ENCODE measurements at places on chromosomes 5 and 9.

- DNase-seq = no peak
These were observed 10.3 kb downstream of the SLC28A3 start for GRCh38 chr9:84330246-84330645.

DNA sequence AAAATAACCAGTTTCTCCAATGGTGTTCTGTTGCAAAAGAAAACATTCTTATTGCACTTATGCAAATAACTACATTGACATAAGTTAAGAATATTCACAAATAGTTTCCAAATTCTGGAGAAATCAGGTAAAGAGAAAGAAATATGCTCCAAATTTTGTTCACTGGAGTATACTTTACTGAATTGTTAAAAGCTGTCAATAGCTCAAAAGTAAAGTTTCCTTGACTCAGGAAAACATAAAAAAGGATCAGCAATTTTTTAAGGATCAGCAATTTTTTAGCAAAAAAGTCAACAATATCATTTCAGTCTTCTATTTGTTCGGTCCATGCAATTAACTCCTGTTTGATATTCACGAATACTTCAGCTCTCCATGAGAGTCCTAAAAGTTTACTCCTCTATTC, 51.6 kb downstream of the ANXA2R start:
- DNase-seq = no peak

DNA sequence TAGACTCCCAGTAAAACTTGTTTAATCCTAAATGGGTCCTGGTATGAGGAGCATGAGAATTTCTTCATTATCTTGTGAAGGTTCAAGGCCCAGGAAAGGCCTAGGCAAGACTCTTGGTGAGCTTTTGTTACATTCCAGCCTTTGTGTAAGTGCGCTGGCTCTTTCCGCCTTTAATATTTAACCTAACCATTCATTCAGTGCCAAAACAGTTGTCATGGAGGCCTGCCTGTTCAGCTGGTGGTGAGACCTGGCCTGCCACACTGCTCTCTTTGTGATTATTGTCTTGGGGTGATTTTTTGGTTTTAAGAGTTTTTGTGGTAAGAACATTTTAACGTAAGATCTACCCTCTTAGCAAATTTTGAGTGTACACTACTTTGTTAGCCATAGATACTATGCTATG, 127.5 kb upstream of the WWC1 start:
- no peak for DNase-seq

GRCh38 chr5:149416987-149417710, 38.1 kb upstream of the IL17B start:
- no peak for DNase-seq

GRCh38 chr5:121725450-121725849, 126.2 kb upstream of the FTMT start:
- no peak for DNase-seq

DNA sequence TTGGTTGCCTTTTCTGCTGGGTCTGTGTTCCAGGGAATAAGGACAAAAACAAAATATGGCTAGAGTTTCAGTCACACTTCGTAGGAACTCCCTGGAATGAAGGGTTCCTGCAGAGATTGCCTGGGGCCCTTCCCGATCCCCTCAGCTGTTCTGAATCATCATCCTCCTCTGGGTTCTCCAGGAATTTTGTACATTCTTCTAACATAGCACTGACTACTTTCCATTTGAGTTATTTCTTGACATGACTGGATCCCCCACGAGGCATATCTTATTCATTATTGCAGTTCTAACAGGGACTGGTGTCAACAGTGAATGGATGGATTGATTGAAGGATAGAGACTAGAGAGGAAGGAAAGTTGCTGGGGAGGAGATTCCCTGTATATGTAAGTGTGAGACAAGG, 49.2 kb upstream of the TNC start:
- no peak for DNase-seq

DNA sequence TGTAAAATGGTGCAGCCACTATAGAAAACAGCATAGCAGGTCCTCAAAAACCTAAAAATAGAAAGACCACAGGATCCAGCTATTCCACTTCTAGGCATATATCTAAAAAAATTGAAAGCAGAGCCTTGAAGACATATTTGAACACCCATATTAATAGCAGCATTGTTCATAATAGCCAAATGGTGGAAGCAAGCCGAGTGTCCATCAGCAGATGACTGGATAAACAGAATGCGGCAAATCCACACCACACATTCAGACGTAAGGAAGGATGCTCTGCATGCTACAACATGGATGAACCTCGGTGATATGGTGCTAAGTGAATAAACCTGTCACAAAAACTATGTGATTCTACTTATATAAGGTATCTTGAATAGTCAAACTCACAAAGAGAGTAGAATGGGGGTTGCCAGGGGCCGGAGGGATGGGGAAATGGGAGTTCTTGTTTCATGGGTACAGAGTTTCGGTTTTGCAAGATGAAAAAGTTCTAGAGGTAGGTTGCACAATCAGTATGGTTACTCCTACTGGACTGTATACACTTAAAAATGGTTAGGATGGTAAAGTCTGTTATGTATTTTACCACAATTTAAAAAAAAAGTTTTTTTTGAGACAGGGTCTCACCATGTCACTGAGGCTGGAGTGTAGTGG, 17.1 kb upstream of the HSD17B3 start:
- no peak for DNase-seq

GRCh38 chr5:92567831-92568450, 1013.1 kb downstream of the NR2F1-AS1 start:
- DNase-seq = no peak

- no peak for DNase-seq
These were observed 62.8 kb upstream of the CPEB4 start for GRCh38 chr5:173825215-173825865.

DNA sequence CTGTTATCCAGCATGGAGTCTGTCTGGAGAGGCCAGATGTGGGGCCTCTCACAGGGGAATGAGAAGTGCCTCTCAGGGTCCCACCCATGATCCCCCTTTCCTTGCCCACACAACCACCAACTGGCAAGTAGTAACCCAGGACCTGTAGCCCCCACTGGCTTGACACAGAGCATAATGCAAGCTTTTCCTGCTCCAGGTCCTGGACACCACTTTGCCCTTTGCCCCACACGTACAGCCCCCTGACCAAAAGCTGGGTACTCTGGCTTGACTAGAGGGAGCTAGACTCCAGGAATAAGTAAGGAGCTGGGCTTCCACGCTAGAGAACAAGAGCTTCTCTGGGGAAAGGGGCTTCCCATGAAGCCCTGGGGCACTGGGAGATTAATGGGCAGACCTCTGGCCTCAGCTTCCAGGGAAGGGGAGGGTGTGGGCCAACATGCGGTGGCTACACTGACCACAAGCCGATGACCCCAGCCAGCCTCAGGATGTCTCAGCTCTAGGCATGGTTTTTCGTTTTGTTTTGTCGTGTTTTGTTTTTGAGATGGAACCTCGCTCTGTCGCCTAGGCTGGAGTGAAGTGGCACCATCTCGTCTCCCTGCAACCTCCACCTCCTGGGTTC, 109.5 kb downstream of the C9orf50 start:
- no peak for DNase-seq

- DNase-seq = no peak
These were observed 5.9 kb downstream of the FAM193B start for GRCh38 chr5:177548495-177548894.

GRCh38 chr5:91468651-91469422, 85.7 kb upstream of the ARRDC3 start:
- DNase-seq = no peak

GRCh38 chr9:132672413-132672690, 2.1 kb downstream of the GTF3C4 start:
- DNase-seq = no peak

DNA sequence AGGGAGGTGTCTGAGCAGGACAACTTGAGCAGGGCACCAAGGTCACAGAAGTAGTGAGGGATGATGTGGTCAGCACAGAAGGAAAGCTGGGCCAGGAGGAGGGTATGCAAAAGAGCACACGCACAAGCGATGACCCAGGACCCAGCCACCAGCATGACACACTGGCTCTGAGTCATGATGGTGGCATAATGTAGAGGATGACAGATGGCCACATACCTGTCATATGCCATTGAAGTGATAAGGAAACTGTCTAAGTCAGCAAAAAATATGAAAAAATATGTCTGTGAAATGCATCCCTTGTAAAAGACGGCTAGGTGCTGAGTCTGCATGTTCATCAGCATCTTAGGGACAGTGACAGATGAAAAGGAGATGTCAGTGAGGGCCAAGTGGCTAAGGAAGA, 380 bp downstream of the OR1J1 start:
- DNase-seq = no peak

DNA sequence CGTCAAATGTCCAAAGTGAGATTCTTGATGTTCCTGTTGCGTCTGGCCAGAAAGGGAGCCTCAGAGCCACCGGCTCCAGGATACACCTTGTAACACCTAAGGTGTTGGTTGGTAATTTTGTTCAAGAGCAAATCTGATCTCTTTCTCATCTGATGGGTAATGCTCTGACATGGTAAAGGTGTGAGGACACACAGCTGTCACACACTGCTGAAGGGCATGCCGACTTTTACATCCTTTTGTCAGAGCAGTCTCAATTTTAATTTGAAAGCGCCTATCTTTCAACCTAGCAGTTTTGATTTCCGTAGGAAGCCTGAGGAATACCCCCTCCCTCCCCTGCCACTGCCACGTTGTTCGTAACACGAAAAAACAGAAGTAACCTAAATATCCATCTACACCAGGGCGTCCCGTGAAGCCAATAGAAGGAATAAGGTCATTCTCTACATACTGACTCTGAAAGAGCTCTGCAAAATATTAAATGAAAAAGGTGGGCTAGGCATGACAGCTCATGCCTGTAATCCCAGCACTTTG, 57.4 kb downstream of the TSTD2 start:
- DNase-seq = no peak

DNA sequence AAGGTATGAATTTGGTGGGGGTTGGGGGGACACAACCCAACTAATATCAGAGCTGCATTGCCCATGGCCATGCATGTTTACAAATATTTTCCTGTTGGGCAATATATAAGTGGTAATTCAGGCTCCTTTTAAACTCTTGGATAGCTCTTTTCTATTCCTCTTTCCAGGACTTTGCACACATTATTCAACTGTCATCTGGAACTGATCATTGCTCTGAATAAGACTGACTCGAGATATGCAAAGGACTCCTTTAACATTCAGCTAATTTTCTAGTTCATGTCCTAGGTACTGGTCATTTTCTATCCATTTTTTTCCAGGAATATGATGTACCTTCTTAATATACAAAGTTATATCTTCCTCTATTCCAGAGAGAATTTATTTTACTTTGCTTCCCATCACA, 89.5 kb upstream of the STK32A start:
- DNase-seq = no peak

GRCh38 chr5:26237489-26237888, 800.9 kb downstream of the CDH9 start:
- DNase-seq = no peak

DNA sequence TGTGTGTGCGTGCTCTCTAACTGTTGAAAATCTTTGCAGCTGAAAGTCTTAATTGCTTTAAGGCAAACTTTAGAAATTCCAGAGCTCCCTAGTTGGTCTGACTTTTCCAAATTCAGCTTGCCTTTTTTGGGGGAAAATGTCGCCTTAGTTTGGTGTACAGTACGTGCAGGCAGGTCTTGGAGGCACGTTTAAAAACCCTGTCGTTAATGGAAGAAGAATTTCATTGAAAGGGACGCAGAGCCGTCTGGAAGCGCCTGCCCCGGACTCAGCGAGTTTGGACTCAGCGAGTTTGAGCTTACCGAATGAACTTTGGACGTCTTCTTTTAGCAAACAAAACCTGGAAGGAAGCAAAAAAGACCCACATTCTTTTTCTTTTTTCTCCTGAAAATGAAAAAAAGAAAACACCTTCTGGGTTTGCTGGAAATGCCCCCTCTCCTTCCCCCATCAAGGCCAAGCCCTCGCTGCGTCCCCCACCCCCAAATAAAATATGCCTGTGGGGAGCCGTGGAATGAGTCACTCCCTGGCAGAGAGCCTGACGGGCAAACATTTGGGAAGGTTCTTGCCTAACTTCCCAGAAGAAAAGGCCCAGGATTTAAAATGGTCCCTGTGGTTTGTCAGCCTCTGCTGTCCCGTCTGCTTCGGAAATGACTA, 1.5 kb downstream of the NEK6 start:
- peak; percentile 56 for DNase-seq

DNA sequence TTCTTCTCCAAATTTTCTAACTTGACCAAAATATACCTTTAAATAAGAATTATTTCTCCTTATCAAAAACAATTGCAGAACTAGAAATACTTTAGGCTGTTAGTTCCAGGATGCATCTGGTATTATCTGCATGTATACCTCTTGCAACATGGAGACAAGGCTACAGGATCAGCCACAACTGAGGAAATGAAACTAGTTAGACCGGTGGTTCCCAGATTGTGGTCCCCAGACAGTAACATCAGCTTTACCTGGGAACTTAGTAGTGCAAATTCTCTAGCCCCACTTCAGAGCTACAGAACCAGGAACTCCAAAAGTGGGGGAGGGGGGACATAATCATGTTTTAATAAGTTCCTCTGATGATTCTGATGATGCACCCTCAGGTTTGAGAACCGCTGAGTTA, 61.6 kb upstream of the C9orf72 start:
- DNase-seq = no peak

DNA sequence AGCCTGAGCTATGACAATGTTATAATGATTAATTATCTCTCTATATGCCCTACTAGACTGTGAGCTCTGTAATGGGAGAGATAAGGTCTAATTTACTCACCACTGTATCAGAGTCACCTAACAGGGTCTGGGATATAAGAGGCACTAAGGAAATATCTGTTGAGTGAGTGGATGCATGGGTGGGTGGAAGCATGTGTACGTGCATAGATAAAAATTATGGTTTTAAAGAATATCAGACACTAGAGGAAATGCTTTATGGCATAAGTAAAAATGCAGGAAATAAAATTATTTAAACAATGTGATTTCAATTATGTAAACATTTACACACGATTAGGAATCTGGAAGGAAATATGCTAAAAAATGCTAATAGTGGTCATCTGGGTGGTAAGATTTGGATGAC, 137.8 kb downstream of the SPOCK1 start:
- no peak for DNase-seq

DNA sequence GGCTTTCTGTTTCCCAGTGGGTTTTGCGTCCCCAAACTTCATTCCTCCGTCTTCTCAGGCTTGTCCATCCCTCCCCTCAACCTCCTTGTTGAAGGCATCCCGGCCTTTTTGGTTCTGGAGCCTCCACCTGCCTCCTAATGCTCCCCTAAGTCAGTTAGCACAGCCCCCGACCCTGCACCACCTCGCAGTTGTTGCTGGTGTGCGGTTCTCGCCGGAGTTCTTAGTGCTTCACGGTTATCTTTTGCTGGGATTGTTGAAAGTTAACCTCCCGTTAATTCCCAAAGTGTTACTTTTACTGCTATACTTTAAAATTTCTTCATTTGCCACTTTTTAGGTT, 447 bp downstream of the UBLCP1 start:
- DNase-seq = no peak

- no peak for DNase-seq
These were observed 401.5 kb upstream of the PIK3R1 start for GRCh38 chr5:67813877-67814539.

DNA sequence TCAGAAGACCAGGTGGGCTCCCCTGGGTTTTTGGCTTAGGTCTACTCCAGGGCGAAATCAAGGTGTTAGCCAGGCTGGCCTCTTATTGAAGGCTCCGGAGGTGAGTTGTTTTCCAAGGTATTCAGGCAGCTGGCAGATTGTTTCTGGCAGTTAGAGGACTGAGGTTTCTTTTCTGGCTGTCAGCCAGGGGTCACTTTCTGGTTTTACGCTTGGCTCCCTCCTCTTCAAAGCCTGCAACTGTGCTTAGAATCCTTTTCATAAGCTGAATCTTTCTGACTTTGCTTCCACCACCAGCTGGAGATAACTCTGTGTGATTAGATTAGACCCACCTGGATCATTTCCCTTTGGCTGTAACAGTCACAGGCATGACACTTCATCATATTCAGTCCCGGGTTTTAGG, 24.6 kb downstream of the RFK start:
- no peak for DNase-seq

GRCh38 chr9:18451406-18451805, 22.5 kb upstream of the ADAMTSL1 start:
- no peak for DNase-seq
